Suppressor macrophage (primary cell): ENCODE measurements at places on chromosomes 13 and 19.

- no peak for DNase-seq
These were observed 5.5 kb upstream of the RLN3 start for GRCh38 chr19:14022469-14022868.

DNA sequence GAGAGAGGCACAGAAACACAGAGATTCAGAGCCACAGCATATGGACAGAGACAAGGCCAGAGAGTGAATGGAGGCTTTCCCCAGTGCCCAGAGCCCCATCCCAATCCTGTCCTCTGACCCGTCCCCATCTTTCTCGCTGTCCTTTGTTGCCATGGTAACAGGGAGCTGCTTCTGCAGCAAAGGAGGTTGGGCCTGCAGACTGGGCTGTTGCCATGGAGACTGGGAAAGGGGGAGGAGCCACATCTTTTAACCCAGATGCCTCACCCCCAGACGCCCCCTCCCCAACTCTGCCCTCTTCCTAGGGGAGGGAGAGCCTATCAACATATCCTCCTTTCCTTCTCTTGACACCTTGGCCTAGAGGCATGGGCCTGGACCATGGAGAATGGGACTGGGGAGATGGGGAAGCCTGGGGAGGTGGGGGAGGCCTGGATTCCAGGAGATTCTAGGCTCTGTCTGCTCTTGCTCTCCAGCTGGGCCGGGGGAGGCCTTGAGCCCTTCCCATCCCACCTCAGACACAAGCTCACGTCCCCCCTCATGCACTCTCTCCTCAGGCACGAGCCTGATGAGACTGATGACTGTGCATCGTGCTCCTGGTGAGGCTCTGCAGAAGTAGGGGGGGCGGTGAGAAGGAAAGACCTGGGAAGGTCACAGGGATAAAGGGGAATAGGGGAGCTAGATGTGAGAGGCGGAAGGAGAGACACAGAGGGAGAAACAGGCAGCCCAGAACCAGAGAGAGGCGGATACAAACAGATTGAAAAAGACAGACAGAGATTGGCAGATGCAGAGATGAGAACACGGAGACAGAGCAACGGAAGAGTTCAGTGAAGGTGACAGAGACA lies 2.1 kb upstream of the ATP1A3 start:
- no peak for DNase-seq

DNA sequence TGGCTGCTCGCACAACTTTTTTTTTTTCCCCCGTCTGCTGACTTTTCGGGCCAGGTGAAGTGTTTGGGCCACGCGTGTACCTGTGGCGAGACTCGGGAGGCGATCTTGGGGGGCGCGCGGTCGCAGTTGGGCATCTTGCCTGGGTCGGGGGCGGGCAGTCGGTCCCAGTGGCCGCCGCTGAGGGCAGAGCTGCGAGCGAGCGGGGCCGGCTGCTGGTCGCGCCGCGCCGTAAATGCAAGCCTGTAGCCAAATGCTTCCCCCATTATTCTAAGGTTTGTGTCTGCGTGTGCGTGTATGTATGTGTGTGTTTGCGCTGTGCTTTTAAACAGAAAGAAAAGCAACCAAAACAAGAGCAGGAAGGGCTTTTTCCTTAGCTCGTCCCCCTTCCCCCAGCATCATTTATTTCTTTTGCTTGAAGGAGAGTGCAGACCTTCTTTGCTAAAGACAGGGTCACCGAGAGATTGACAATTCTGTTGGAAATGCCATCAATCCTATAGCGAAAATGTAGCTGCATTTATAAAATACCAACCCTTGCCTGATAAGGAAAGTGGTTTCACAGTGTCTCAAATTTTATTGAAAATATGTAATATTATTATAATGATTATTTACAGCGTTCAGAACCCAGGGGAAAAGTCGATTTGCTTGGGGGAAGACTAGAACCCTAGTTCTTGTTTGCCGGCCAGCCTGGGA lies 143.2 kb upstream of the ZNF536 start:
- no peak for DNase-seq

GRCh38 chr19:51501594-51502263 lies at the start of gene SIGLEC12:
Gene SIGLEC12, minus strand, starts transcription at chr19:51501800. Its CDS starts 67 bp downstream, at chr19:51501733.
- peak; percentile 87 for DNase-seq

- no peak for DNase-seq
These were observed 148.9 kb downstream of the USP12 start for GRCh38 chr13:27022571-27023311.

- no peak for DNase-seq
These were observed 703.8 kb downstream of the DIAPH3 start for GRCh38 chr13:59459972-59460371.

- no peak for DNase-seq
These were observed 159.8 kb downstream of the ENOX1 start for GRCh38 chr13:43626994-43627393.

- DNase-seq = no peak
These were observed 24.6 kb downstream of the UBXN6 start for GRCh38 chr19:4432918-4433506.

GRCh38 chr13:78409172-78409571 lies 194.2 kb downstream of the POU4F1 start:
- DNase-seq = no peak

GRCh38 chr19:4139614-4140236 lies 13.7 kb upstream of the CREB3L3 start:
- DNase-seq = peak; percentile 85

GRCh38 chr19:44677019-44677811 lies 5.9 kb downstream of the CEACAM19 start:
- DNase-seq = no peak

DNA sequence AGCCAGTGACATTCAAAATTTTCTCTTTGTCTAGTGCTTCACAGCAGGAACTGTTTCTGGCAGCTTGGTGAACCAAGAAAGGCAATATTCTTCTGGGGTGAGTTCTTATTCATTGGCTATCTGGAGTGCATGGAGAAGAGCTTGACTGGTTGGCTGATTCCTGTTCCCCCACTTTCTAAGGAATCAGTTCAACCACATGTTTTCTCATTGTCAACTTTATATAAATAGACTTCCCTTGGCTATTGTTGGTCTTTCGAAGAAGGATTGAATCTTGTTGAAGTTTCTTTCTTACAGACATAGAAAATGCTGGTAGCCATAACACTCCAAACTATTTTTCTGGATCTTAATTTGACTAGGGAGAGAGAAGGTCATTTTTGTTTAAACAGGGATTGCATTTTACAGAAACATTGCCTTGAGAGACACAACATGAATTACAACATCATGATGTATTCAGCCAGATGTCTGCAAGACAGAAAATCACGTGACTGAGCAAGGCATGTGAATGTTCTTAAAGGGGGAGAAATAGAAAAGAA lies 85.2 kb downstream of the EDNRB start:
- DNase-seq = peak; percentile 63

- no peak for DNase-seq
These were observed 46.9 kb downstream of the FGF9 start for GRCh38 chr13:21717817-21718216.

DNA sequence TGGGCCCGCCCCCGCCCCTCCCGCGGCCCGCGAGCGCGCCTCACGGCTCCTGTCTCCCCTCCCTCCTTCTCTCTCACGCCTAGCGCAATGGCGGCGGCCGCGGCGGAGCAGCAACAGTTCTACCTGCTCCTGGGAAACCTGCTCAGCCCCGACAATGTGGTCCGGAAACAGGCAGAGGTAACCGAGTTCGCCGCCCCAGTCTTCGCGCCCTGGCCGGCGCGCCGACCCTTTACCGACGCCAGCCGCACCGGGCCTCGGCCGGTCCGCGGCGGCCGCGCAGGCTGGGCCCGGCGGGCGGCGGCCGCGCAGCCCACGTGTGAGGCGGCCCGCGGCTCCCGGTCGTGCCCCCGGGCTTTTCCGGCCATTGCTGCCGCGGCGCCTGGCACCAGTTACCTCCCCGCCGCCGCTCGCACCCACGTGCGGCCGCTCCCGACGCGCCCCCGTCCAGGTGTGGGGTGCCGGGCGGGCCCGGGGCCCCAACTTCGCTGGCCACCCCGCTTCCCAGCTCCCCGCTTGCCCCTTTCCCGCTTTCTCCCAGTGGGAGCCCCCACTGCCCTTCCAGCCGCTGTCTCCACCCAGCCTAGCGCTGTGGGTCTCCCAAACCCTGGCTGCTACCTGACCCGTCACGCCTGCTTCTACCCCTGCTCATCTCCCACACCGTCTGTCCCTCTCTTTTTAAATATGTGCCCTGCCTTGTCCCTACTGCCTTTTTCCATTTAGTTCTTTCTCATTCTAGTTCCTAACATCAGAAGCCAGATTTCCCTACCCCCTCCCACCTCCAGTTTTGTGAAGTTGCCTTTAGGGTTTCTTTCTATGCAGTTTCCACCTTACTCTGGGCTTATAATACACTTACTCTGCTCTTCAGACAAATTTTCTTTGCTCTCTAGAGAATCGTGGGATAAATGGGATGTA lies 23.4 kb downstream of the IPO5 start:
- DNase-seq = peak; percentile 58

DNA sequence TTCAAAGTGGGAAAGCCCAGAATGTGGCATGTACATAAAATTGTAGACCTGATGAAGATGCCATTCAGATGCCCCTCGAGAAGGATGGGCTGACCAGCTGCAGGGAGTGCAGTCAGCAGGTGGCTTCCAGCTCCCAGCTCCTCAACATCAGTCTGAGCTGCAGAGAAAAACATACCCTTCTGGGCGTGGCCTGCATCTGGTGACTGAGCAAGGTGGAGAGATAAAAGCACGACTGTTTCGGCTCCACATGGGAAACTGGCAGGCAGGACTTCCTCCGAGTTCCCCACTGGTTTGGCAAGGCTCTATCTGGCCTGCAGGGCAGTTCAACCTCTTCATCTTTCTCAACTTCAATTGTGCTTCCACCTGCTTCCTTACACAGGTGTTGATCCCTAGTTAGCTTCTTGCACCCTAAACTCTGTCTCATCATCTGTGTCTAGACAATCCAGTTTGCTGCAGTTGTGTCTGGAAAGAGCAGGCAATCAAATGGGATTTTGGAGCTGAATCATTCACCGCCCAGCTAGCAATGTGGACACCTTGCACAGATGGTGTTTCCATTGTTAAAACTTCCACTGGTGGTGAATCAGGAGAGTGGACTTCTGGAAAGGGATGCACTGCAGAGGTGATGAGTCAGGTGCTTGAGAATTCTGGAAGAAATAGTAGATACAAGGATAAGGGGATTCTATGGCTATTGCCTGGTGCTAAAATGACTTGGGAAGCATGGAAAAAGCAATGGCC lies 56.8 kb downstream of the POLR1D start:
- DNase-seq = no peak

- DNase-seq = no peak
These were observed 592.9 kb downstream of the KCTD12 start for GRCh38 chr13:76293346-76293745.

DNA sequence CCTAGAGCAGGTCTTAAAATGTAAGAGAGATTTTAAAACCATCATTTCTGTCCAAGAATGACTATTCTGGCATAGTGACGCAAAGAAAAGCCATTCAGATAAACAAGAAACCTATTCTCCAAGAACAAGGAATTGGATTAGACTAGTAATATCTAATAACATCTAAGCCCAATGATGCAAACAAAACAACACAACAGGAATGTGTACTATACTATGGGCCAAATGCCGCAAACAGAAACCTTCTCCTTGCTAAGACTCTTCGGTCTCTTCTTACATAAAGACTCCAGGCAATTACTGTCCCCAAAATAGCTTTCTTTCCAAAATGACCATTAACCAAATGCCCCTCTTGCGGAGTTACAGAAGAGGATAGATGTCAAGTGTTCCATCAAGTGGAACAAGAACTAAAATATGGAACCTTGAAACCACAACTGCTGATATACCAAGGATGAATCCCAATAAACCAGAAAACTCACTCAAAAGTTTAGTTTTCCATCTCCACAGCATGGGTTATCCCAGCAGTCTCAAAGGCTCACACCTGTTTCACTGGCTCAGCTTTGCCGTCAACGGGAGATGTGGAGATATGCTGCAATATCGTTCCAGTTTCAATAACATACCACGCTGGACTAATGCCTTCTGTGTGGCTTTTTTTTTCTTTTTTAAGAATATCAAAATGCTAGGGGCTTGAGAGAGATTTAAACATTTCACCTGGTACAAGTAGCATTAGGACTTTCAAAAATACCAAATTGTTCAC lies 76.2 kb downstream of the FOXO1 start:
- no peak for DNase-seq

DNA sequence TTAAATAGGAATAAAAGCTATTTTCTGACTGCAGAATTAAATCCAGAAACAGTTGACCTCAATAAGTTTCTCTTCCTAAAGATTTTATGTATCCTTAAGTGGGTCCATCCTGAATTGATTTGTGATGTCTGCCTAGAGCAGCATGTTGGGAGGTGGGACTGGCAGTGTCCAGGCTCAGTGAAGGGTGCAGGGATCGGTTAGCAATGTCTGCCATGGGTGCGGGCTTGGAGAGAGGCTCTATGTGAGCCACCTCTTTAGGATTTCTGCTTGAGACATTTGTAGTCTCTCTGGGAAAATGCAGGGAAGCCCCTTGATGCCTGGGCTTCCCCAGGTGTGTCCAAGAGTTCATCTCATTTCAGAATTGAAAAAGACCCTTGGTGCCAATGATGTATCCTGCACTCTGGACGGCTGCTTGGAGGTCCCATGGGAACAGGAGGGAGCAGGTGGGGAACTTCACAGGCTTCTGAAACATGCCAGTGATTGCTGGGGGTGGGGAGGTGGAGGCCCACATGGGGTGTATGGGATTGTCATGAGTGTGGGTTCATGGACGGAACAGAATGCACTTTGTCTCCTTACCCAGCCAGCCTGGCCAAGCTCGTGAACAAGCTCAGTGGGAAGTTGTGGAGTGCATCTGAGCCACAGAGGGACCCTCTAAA lies 6.2 kb upstream of the COLGALT1 start:
- no peak for DNase-seq

GRCh38 chr13:105773241-105773640 lies 762.2 kb downstream of the EFNB2 start:
- DNase-seq = no peak

GRCh38 chr13:48110132-48110868 lies 15.4 kb upstream of the MED4 start:
- no peak for DNase-seq
